ENCODE measurements at places on chromosomes 5 and 9. TPM values are rescaled to one million over a fixed set of nuclear protein-coding genes. Genes with fewer than 3 reads are reported as not detected.

Gene TBC1D9B
- 101 TPM for total RNA-seq

Gene CKS2
- 335 TPM for total RNA-seq

Gene C9orf50
- total RNA-seq, result not detected

Gene MYOT
- total RNA-seq, result not detected

Gene SPATA31A3
- not detected for total RNA-seq

Measured in MG63 (cell line).